ENCODE measurements at places on chromosomes 6 and 20.

DNA sequence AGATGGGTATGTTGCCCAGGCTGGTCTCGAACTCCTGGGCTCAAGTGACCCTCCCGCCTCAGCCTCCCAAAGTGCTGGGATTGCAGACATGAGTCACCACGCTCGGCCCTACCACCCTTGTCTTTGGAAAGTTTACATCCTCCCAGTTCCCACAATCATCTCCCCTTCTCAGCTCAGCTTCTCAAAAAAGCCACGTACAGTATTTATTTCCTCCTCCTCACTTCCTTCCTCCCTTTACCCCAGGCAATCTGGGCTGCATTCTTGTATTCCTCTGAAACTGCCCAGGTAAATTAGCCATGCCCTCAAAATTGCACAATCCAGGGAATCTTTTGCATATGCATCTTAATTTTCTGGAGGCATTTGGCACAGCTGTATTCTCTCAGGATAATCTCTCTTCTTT is 7.4 kb upstream of the SLC23A2 start:
- no peak for DNase-seq

GRCh38 chr20:34129518-34130162 is 17.6 kb upstream of the EIF2S2 start:
- no peak for DNase-seq

DNA sequence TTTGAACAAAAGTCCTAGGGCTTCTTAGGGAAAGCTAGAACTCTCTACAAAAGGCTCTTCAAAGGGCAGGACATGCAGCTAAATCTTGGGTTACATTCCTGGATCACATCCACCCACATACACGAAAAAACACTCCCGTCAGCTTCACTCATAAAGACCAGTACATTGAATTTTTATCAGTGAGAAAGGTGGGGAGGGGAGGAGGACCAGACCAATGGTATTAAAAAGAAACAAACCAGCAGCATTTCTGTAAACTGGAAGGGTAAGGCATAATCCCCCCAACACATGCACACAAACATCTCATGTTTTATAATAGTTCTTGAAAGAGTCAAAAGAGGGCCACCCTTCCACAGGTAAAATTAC is 31.6 kb downstream of the MYLK4 start:
- no peak for DNase-seq

GRCh38 chr6:22801831-22802230 is 232.5 kb downstream of the HDGFL1 start:
- no peak for DNase-seq

DNA sequence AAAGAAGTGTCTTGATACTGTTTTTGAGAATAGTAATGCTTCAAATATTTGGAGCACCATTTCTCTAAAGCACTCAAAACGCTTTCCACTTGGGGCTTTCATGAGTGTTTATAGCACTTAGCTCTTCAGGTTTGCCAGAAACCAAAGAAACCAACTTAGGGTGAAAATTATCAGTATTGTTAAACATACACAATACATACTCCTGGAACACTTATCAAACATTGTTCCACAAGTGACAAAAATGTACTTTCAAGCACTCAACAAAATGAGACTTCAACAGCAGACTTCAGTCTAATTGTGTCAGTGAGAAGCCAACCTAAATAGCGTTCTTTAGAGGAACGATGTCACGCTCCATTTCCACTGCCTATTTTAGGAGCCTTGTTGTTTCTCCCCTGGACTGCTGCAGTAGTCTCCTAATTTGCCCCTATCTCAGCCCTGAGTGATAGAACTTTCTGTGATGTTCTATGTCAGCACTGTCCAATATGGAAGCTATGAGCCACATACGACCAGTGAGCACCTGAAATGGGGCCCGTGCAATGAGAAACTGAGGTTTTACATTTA is 461.3 kb downstream of the KIF16B start:
- DNase-seq = no peak

DNA sequence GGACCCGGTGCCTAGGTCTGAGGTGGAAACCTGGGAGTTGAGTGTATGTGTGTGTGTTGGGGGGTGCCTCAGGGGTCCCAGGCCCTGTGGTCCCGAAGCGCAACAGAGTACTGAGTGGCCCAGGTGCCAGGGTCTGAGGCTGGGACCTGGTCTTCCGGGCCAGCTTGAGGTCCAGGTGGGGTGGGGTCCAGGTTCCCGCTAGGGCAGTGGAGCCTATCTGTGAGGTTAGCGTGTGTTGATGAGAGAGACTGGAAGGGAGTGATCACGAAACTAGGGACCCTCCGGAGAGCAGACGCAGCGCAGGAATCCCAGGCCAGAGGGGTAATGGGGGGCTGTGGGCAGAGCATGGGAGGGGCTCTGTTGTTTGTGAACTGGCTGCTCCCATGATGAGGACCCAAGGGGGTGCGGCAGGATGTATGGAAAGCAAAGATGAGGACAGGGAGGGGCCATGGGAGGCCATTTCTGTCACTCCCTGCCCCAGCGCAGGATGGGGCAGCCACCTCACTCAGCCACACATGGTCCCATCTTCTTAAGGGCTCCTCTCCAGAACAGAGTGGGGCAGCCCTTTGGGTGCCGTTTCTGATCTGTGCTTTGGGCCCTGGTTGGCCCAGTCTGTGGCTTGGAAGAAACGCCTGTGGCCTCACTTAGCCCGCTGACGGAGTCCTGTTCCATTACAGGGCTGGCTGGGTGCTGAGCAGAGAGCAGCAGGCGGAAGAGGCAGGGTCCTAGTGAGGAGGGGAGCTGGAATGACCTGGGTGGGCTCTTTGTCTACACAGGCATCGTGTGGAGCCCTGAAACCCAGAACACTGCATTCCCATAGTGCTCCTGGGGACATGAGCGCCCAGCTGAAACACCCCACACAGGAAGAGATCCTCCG is 872 bp downstream of the HSPA12B start:
- no peak for DNase-seq

GRCh38 chr6:29797966-29798365 is 29.7 kb upstream of the HLA-G start:
- no peak for DNase-seq

DNA sequence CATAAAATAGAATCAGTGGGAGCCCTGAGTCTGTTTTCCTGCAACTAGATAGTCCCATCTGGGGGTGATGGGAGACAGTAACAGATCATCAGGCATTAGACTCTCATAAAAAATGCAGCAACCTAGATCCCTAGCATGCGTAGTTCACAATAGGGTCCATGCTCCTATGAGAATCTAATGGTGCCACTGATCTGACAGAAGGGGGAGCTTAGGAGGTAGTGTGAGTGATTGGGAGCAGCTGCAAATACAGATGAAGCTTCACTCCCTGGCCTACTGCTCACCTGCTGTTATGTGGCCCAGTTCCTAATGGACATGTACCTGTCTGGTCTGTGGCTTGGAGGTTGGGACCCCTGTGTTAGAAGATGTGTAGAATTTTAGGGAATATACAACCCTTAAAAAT is 904.5 kb upstream of the EPHA7 start:
- no peak for DNase-seq

DNA sequence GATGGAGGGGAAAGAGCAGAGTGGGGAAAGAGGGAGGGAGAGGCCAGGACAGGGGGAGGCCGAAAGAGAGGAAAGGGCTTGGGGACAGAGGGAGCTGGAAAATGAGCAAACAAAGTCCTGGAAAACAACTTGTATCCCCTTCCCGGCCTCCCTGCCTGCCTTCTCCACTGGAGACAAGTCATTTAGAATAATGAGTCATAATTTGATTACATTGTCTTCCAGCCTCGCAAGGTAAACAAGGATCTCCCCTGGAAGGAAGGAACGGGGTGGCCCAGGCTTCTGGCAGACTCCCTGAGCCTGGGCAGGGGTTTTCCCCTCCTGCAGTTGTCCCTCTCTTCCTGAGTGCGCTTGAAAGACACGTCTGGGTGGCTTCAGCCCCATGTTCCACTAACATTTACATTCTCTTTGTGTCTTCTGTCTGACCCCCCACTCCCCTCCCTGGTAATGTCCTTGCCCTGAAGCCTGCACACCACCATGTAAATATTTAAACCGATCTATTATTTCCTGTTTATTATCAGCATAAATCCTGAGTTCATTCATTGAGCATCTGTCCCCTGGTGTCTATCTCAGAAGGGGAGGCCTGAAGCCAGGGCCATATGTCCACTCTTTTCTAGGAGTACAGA is 12.1 kb upstream of the MRPS18A start:
- DNase-seq = no peak

- DNase-seq = no peak
Observed at GRCh38 chr6:20763296-20763695, 229.0 kb downstream of the CDKAL1 start.

- DNase-seq = no peak
Observed at GRCh38 chr6:15014958-15015357, 230.9 kb upstream of the JARID2 start.

- DNase-seq = no peak
Observed at GRCh38 chr6:157994125-157994795, 12.6 kb downstream of the SYNJ2 start.

GRCh38 chr20:51757226-51757625 is 11.0 kb downstream of the ATP9A start:
- DNase-seq = no peak

- no peak for DNase-seq
Observed at GRCh38 chr20:23923891-23924435, 44.4 kb upstream of the CST5 start.

DNA sequence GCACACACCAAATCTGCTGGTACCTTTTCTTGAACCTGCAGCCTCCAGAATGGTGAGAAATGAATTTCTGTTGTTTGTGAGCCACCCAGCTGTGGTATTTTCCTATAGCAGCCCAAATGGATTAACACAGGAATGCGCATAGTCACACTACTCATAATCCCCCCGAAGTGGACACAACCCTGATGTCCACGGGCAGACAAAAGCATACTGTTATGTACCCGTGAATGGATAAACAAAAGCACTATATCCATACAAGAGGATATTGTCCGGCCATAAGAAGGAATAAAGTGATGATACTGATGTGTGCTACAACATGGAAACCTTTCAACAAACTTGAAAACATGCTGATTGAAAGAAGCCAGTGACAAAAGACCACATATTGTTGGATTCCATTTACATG is 25.1 kb upstream of the RPP40 start:
- no peak for DNase-seq

- DNase-seq = no peak
Observed at GRCh38 chr6:111972745-111973117, 81.2 kb upstream of the CCN6 start.

- no peak for DNase-seq
Observed at GRCh38 chr6:162538643-162539064, 188.9 kb downstream of the PRKN start.

DNA sequence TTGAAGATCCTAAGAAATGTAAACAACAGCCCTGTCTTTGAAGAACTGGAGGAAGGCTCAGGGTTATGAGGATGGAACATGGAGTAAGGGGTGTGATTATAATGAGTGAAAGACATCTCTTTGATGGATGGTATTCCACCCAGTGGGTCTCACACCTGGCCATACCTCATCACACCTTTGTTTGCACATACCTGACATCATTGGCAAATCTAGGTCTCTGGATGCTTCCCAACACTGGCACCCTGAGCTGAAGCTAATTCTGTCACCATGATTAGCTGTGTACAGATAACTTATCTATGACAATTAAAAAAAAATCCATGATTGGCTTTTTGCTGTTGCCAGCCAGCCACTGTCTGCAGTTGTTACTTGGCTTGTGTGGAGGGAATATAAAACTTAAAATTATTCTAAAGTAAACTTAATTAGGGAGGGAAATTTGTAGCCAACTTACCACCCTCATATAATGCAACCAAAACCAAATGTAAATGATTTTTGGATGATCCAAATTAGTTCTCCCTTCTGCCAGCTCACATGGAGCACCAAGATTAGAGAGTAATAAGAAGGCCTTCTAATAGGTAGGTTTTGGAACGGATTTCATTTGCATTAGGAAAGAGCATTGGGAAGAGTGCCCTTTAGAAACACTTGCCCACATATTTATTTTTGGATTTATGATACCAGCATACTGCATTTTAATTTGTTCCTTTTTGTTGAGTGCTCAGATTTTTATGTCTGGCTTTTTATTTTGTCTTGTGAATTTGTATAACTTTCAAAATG is 249.5 kb downstream of the SOX4 start:
- DNase-seq = no peak

DNA sequence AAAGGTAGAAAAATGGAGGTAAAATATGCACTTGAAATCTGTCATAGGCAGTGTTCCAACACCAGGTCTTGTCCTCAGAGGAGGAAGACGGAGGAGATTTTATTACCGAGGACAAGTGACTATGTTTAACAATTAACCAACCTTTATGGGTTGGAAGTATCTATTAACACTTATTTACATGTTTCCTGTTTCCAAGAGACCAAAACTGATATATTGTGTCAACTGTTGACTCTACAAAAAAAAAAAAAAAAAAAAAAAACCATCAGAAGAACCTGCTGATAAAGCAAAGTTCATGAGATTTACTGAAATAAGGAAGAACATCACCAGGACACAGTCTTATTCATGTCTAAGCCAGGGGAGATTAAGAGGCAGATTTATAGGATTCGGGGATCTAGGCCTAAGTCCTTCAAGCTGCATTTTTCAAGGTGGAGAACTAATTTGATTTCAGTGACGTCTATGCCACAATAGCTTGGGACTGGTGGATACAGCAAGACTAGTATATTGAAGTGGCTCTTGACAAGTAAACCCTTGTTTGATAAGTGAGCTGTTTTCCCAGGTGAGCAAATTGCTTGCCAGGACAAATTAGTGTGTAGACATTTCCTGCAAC is 126.6 kb upstream of the NAA20 start:
- DNase-seq = no peak

GRCh38 chr20:13715171-13715570 is 69.5 kb downstream of the ESF1 start:
- no peak for DNase-seq

DNA sequence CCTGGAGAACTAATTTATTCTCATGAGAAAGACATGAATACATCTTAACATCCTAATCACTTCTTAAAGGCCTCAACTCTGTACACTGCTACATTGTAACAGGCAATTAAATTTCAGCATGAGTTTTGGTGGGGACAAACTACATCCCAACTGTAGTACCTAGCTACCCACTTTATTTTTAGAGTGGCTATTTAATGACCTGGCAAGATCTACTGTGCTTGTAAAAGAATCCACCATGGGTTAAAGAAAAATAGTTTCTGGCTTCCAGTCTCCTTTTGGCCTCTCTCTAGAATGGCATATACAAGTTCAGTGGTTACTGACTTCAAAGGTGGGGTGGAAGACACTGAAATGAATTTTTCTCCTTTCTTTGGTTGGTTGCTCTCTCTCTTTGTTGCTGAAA is 193.9 kb downstream of the ESR1 start:
- DNase-seq = no peak

GRCh38 chr20:9392892-9393857 is 121.2 kb upstream of the LAMP5 start:
- no peak for DNase-seq

DNA sequence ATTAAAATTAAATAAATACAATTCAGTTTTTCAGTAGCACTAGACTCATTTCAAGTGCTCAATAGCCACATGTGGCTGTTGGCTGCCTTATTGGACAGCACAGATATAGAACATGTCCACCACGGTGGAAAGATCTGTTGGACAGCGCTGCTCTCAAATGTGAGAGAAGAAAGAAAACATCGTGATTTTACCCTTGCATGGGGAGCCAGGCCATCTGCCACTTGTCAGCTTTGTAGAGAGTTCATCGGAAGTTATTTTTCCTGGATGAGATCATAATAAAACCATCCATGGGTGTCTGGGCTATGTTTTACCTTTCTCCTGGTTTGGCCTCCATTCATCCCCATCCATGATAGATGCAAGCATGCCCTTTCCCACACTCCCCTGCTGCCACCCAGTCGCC is 5.8 kb upstream of the KIF3B start:
- DNase-seq = no peak

Data from D721Med (cell line).